ENCODE measurements at places on chromosomes 13 and 19. TPM values are rescaled to one million over a fixed set of nuclear protein-coding genes. Genes with fewer than 3 reads are reported as not detected.

The FCGBP gene
- 114 TPM for total RNA-seq

The IFNL1 gene
- not detected for total RNA-seq

The MEIOSIN gene
- not detected for total RNA-seq

DNA sequence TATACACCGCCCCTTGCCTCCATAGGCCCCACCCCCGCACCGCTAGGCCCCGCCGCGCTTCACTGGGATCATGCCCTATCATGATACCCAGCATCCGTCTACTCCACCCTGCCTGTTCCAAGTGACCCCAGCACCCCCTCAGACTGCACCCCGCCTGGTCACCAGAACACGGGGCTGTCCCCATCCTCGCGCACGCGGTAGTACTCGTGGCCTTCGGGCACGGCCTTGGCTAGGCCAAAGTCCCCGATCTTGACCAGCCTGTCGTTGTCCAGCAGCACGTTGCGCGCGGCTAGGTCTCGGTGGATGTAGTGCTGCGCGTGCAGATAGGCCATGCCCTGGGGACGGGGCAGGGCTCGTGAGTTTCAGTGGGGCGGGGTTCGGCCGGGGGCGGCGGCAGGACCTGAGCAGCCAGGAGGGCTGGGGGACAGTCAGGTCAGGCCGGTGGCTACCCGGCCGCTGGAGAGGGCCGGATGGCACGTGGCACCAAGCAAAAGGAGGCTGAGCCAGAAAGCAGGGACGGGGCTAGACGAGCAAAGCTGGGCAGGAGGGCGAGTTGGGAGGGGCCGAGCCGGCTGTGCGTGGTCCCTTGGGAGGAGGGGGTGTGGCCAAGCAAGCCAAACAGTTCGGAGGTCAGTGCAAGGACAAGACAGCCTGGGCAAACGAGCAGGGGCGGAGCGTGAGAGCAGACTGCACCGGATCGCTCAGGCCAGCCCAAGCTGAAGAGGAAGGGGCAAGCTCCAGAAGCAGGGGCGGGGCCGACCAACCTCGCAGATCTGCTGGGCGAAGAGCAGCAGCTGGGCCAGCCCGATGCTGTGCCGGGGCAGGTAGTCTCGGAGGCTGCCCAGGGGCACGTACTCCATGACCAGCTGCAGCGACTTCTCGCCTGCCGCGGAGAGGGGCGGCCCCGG lies 13.6 kb upstream of the ICAM3 start:
- peaks cover 75% of the 10 kb centered on the region for H3K36me3 ChIP-seq
- DNase-seq = no peak
- peaks cover 3% of the 10 kb centered on the region for H3K4me1 ChIP-seq
- no peak overlapping the region for H3K4me3 ChIP-seq
- no peaks in the 10 kb centered on the region for H3K27me3 ChIP-seq

Data from suprapubic skin (tissue), 4 donors.